ENCODE measurements at places on chromosomes 2 and 18.

DNA sequence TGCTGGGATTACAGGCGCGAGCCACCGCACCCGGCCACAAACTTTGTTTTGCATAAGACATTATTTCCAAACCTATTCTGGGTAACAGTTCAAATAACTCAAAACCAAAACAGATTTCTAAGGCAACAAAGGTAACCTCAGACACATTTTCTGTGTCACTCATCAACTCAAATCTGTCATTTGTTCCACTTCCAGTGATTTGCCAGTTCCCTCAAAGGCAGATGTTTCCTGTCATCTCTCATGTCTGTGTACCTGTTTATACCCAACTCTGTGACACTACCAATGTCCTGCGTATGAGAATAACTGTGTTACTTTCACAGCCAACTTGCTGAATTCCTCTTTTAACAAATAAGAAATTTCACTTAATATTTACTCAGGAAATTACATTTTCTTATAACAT, 54.4 kb downstream of the SCN3A start:
- DNase-seq: no peak

DNA sequence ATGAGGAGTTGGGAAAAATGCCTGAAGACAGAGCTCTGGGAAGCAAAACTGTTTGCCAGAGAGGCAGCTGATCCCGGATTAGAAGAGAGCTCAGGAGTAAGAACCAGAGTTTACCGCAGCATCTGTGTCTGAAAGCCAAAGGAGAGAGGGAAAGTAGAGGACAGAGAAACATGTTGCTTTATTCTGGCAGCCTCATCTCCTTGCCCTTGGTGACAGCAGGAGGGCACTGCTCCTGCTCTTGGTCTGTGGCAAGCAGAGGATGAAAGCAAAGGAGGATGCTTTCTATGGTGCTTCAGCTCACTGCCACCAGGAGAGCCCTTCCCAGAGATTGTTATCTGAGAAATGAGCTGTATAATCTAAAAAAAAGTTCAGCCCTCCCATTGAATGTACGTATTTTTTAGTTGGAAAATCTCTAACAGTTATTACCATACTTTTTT, 7.7 kb downstream of the SLC1A4 start:
- no peak for DNase-seq

- no peak for DNase-seq
These were observed 894 bp upstream of the GCC2 start for GRCh38 chr2:108447947-108448677.

DNA sequence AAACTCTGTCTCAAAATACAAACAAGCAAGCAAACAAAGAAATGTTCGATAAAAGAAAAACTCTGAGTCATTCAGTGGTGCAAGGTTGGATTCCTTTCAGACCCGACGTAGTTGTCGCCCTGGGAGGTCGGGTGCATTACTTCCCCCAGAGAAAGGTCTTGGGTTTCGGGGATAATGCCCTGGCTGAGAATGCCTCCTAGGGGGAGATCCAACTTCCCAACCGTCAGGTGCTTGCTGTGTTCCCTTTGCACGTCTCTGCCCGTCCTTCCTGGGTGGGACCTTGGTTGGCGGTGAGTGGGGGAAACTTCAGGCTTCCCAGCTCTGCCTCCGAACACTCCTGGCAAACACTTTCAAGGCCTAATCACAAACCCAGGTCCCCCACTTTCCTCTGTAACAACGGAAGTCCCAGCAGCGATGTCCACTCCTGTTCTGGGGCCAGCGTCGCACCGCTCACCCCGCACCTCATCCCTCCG, 609 bp downstream of the TPGS2 start:
- no peak for DNase-seq

DNA sequence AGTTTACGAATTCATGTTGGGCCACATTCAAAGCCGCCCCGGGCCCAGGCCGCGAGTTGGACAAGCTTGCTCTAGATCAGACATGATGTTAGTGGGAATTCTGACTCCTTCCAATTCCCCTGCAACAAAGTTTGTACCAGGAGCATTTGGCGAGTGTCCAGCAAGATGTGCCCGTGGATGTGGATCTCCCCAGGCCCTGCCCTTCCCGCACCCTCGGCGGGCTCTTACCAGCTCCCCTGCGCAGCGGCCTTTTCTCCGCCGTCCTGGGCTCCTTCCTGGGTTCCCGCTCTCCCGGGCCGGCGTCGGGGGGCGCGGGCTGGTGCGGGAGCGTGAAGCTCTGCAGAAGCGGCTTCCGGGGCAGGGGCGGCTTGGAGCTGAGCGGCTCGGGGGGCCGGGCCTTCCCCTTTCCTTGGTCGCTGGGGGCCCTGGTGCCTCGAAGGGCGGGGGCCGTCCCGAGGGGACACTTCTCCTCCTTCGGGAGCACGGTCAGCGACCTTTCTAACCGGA, 90.8 kb upstream of the MGAT4A start:
- no peak for DNase-seq

- DNase-seq: no peak
These were observed 1503.7 kb downstream of the LRP1B start for GRCh38 chr2:140627136-140627535.

- no peak for DNase-seq
These were observed 13.7 kb downstream of the COLEC11 start for GRCh38 chr2:3608373-3609278.

- no peak for DNase-seq
These were observed 2.1 kb downstream of the NEURL3 start for GRCh38 chr2:96502891-96503636.

- no peak for DNase-seq
These were observed 192.2 kb upstream of the HAAO start for GRCh38 chr2:42984617-42985016.

GRCh38 chr2:402206-402605, 114.3 kb upstream of the ALKAL2 start:
- DNase-seq: no peak

GRCh38 chr2:112026509-112026908, 28.6 kb upstream of the TMEM87B start:
- DNase-seq: no peak

DNA sequence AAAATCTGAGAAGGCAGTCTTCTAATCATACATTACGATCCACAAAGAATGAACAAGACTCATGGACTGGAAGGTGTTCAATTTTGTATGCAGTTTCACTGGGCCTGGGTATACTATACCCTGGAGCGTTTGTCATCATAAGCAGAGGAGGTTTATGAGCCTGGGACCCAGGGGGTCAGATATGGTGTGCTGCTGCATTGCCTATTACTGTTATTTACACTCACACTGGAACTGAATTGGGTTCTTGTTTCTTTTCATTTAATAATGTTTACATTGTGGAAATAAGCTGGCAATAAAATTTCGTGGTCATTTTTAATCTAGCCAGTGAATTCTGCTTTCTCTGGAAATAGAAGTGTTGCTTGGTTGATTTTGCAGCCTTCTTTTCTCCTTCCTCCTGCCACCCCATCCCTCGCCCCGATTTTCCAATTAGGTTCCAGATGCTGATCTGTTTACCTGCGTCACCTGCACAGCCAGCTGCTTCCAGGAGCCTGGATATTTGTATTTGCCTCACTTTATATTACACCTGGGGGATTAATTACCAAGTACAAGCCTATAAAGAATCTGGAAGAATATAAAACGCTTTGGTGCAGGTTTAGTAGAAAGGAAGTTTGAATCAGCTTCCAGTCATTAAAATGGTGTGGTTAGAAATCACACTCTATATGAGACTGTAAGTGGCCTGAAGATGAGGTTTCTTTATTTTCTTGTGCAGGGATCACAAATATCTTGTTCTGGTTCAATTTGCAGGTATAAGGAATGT, 234.4 kb downstream of the SOCS6 start:
- no peak for DNase-seq

- DNase-seq: no peak
These were observed 5.0 kb downstream of the SFTPB start for GRCh38 chr2:85662899-85663593.

DNA sequence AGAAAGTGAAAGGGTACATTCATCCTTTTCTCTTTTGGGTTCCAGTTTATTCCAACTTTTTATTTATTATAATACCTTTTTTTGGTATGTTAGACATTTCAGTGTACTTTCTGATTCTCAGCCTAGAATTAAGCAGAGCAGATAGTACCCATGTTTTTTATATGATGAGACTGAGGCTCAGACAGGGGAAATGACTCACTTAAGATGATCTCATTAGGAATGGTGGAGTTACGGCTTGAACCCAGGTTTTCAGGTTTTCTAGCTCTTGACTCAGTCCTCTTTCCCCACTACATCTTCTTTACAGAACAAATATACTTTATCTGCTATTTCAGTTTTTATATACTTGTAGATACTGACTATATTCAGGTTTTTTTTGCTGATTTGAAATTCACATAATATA, 51.7 kb upstream of the OTX1 start:
- DNase-seq: no peak

DNA sequence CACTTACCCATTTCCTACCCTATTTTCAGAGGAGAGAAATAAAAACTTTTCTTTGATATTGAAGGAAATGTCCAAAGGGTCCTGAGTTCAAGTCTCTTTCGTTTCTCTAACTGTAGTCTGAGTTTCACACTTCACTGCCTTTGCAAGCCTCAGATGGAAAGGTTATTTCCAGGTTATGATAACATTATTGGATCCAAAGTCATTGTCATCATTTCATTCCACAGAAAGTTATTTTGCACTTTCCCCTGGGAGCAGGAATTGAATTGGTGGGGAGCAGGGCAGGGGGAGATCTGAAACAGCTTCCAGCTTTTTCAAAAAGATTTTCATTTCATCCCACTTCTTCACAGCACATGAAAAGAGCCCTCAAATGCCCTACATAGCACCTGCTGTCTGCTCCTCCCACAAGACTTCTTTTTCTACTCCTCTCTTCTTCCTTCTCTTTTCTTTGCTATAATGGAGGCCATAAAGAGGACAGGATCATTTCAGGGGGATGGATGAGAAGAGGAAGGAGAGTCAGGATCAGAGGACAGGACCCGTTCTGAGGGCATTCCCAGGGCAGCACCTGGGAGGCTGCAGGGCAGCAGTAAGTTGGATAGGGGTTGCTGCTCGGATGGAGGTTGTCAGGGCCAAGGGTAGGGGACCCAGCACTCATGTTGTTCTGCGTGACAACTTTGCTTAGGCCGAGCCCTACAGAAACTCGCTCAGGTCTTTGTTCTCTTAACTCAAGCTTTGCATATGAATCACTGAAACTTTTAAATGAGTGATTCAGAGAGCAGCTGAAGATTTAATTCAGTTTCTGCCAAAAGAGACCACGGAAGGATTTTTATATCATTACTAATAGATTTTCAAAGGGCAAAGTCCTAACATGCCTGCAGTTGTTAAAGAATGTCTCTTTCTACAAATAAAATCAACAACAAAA, 11.4 kb upstream of the GALNT5 start:
- DNase-seq: no peak

GRCh38 chr2:119338826-119339561, 27.6 kb downstream of the C2orf76 start:
- no peak for DNase-seq

- no peak for DNase-seq
These were observed 592.1 kb downstream of the XIRP2 start for GRCh38 chr2:167480232-167480985.
